ENCODE measurements at places on chromosomes 13 and 19.

- DNase-seq = no peak
These were observed 827 bp downstream of the CKM start for GRCh38 chr19:45321848-45322247.

DNA sequence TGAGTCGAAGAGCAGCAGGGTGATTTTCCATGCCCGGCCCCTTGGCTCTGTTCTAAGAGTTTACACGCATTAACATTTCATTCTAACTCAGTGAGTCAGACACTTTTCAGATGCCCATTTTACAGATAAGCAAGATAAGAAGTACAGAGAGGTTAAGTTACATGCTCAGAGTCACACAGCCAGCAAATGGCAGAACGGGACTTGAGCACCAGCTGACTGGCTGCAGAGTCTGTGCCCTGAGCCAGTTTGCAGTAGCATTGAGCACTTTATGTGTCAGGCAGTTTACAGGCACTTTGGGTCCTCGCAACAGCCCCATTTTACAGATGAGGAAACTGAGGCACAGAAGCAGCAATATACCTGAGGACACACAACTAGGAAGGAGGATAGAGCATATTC lies 19.0 kb downstream of the CCDC8 start:
- DNase-seq = no peak

- peak; percentile 38 for DNase-seq
These were observed 16.0 kb upstream of the SLC7A10 start for GRCh38 chr19:33241530-33242101.

GRCh38 chr19:15379999-15380647 lies 536 bp upstream of the AKAP8 start:
- DNase-seq = peak; percentile 81

GRCh38 chr13:90565985-90566713 lies 781.3 kb upstream of the MIR17HG start:
- DNase-seq = no peak

- DNase-seq = no peak
These were observed 802.3 kb downstream of the LIG4 start for GRCh38 chr13:107413005-107413404.

DNA sequence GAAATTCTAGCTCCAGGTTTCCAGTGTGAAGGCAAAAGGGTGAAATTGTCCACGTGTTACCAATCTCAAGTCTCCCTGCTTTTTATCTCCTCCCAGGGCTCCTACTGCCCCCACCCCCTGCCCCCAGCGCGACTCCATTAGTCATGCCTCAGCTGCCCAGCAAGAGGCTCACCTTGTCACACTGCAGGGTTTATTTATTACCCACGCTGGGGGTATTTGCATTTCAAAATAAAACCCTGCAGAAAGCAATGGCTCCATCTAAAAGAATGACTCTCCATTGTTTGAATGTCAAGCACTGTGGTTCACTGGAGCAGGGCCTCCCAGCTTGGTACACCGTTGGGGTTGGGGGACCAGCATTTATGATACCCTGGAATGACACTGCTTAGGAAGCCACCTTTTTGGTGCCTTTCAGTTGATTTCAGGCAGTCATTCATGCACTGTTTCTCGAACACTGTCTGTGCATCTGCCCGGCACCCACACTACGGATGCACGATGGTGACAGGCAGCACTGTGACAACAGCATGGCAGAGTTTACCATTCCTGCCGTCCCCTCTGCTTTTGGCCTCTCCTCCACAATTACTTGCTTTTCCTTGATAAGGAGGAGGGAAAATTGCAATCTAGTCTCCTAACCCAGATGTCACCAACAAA lies 9.9 kb upstream of the POP4 start:
- no peak for DNase-seq

DNA sequence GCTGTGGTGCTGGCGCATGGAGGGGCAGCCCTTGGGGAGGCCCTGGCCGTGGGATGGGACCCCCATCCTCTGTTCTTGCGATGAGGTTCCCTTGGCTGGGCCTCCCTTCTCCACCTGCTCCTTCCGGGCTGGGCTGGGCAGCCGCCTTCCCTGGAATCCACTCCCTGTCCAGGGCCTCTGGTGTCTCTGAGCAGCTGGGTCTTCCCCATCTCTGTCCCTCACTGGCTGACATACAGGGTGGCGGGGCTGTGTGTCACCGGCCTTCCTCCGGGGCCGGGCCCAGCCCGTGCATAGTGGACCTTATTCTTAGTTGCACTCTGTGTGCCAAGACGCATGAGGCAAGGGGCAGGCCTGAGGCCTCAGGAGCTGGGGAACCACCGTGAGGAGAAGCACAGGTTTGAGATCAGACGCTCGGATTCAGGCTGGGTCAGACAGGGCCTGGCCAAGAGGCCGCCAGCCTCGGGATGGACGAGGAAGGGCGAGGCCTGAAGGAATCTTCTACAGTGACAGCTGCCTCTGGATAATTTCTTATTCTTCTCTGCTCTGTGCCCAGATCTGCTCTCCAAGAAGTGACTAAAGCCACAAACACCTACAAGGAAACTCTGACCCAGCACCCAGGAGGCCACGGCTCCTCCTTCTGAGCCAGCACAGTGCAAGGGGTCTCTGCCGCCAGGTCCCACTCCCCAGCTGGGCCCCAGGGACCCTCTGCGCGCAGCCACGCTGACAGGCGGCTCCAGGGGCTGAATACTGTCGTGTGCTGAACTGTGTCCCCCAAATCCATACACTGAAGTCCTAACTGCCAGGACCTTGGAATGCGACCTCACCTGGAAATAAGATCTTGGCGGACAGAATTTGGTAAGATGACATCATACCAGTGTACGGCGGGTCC lies 11.0 kb downstream of the SGTA start:
- DNase-seq = no peak

DNA sequence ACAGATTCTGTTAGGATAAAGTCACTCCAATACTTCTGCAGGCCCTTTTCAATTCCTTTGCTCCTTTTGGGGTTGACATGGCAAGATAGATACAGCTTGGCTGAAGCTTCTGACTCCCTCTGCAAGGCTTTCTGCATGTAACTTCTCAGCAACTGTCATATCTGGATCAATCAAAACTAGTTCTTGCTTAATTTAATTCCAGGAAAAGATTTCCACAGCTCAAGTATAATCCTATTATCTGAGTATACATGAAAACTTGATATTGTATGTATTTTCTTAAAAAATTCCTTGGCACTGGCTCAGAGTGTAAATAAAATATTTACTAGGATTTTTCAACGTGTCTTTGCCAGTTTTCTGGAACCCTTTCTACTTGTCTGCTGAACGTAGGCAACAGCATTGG lies 109.6 kb downstream of the STARD13 start:
- no peak for DNase-seq

- DNase-seq = peak; percentile 47
These were observed 54.7 kb upstream of the URAD start for GRCh38 chr13:28043224-28043623.

GRCh38 chr13:37667702-37668101 lies 69.1 kb upstream of the POSTN start:
- no peak for DNase-seq

- no peak for DNase-seq
These were observed 279.9 kb downstream of the NHLRC3 start for GRCh38 chr13:39318161-39318560.

DNA sequence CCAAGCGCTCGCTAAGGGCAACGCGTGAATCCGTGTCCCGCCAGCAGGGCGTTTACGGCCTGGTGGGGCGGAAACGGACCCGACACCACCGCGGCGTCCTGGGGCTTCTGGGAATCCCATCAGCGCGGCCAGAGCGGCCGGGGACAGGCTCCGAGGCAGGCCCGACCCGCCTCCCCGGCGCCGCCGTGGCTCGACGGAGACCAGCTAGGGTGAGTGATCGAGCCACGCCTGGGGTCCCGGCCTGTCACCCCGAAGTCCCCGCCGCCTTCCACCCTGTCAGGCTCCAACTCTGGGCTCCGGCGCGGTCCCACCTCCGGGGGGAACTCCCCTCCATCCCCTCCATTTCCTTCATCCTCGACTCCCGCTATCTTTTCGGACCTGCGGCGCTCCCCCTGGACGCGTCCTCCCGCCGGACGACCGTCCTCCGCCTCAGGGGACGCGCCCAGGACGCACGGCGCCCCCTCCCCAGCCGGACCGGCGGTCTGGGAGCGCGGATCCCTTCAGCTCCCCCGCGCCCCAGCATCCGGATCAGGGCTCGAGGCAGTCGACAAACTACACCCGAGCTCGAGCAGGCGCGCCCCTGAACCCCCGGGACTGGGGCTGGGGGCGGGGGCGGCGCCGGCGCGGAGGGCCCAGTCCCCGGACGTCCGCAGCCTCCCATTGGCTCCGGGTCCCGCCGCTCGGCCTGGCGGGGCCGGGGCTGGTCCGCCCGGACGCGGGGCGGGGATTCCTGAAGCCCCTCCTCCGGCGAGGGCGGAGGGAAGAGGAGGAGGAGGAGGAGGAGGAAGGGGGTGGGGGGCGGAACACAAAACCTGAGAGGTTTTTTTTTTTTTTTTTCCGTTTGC lies 638 bp upstream of the BICRA start:
- peak; percentile 91 for DNase-seq

DNA sequence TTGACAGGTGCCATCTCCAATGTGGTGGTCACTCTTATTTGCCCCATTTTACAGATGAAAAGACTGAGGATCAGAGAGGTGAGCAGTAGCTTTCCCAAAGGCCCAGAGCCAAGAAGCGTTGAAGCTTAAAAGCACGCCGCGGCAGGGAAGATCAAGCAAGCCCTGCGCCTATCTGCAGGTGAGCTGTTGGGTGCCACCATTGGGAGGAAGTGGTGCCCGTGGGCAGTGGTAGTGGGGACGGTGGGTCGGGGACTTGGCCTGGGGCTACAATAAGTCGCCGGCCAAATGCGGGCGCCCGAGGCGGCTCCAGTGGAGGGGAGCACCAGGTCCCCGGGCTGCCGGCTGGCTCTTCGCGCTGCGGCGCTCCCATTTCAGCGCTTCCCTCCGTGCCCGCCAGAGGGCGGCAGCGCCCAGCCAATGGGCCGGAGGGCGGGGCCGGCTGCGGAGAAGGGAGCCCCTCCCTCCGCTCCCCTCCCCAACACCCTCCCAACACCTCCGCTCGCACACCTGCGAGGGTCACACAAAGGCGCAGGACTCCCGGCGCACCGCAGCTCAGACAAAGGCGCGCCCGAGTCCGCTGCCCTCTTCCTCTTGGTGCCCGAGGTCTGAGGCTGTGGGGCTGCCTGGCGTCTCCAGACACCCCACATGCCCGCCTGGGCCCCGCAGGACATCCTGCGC lies 744 bp upstream of the POU2F2 start:
- DNase-seq = peak; percentile 79

DNA sequence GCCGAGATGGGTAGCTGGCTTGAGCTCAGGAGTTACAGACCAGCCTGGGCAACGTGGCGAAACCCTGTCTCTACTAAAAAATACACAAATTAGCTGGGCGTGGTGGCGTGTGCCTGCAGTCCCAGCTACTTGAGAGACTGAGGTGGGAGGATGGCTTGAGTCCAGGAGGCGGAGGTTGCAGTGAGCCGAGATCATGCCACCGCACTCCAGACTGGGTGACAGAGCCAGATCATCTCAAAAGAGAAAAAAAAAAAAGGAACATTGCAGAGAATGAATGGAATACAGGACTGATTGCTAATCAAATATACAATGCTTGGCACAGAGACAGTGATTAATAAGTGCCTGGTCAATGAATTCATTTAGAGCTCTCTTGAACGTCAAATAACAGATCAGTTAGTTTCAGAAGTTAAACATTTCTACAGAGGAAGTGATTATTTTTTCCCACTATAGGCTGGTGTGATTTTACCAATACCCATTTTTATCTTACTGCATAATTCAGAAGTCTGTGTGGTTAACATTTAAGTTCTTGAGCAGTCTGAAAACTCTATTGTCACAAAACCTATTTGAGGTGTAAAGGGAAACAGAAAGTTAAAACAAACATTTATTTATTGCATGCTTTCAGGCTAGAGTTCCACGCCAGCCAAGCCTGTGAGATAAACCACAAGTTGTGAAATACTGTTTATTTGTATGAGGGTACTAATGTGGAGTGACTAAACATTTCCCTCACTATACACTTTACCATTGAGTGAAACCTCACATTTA lies 7.7 kb upstream of the TBC1D4 start:
- DNase-seq = peak; percentile 27

GRCh38 chr13:44243198-44243857 lies 130.3 kb upstream of the SERP2 start:
- DNase-seq = peak; percentile 92

DNA sequence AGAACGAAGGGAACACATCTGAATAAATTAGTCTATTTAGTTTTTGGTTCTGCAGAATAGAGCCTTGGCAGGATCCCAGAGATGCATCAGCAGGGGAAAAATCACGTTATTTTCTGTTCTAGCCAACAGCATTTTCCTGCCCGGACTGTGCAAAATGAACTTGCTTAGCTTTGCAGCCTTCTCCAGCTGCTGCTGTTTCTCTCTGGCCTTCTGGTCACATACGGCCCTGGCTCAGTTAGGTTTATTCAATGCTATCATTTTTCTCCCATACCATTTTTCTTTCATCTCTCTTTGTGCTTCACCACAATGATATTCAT lies 110.4 kb upstream of the KL start:
- no peak for DNase-seq

DNA sequence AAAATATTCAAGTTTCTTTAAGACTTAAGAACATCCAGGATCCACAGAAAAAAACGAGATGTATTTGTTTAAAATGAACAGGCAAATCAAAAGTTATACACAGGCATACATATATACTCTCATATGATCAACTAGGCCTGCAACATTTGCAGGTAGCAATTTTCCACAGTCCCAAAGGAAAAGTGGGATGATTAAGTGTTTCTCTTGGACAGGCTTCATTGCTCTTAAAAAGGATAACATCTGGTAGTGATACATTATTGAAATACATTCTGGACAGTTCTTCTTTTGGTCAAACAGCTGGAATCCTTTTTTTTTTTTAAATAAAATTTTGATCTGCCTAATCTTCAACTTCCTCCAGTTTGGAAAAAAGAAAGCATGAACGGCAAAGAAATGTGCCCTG lies 114.8 kb upstream of the TDRD3 start:
- no peak for DNase-seq

DNA sequence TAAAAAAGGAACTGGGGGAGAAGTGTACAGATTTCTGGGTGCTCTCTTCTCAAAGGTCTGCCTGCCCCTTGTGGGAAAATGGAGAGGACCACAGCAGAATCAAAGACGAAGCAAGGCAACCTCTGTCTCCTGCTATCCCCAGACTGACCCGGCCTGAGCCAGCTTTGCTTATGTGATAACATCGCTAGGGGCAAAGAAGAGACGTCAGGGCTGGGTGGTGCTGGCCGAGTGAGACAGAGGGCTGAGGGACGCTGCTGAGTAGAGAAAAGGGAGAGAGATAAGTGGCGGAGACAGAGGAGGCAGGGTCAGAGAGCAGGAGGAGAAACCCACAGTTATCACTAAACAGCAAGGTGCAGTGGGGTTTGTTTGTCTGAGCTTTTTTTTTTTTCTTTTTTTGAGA lies 4.6 kb upstream of the MUC16 start:
- no peak for DNase-seq

- no peak for DNase-seq
These were observed 525.9 kb downstream of the GPC6 start for GRCh38 chr13:93752541-93752940.

DNA sequence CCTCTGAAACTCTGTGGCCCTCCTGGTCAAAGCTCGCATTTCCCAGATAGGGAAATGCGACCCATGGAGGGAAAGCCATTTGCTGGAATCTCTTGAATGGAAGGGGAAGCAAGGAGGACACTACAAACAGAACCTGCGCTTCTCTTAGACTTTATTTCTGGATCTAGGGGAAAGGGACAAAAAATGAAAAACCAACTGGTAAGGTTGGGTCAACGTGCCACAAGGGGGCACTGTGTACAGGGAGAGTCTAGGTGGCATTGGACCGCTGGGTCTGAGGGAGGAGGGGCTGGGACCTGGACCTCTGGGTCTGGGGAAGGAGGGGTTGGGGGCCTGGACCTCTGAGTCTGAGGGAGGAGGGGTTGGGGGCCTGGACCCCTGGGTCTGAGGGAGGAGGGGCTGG lies 5.0 kb downstream of the KLK4 start:
- peak; percentile 47 for DNase-seq

- no peak for DNase-seq
These were observed 9.1 kb downstream of the SSBP4 start for GRCh38 chr19:18428173-18428786.
